Stimulated activated CD8-positive, alpha-beta memory T cell treated with anti-CD3 and anti-CD28 coated beads, Interleukin-7, amount 100 ng/mL, for 1 hour (primary cell): ENCODE measurements at places on chromosomes 2 and 18.

DNA sequence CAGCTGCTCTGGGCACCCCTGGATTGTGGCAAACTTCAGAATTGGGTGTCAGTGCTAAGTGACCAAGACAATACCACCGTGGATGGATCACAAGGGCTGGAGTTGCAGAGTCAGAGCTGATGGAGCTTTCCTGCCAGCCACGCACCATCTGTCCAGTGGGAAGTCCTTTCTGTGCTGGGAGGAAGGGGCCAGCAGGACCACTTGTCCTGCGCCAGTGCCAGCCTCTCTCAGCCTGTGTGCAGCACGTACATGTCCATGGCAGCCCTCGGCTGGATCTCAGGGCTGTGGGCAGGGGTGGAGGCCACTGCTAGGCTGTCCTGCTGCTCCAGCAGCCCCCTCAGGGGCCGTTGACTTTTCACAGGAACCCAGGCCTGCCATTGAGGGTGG is 33.3 kb downstream of the RAB31 start:
- no peak for DNase-seq

DNA sequence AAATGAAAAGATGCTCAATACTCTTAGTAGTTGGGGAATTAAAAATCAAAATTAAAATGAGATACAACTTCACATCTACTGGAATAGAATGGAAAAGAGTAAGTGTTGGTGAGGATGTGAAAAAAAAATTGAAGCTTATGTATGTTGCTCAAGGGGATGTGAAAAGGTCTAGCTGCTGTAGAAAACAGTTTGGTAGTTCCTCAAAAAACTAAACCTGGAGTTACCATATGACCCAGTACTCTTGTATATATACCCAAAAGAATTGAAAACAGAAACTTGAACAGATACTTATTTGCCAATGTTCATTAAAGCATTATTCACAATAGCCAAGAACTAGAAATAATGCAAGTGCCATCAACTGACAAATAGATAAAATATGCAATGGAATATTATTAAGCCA is 208.4 kb downstream of the FIGN start:
- DNase-seq: no peak

DNA sequence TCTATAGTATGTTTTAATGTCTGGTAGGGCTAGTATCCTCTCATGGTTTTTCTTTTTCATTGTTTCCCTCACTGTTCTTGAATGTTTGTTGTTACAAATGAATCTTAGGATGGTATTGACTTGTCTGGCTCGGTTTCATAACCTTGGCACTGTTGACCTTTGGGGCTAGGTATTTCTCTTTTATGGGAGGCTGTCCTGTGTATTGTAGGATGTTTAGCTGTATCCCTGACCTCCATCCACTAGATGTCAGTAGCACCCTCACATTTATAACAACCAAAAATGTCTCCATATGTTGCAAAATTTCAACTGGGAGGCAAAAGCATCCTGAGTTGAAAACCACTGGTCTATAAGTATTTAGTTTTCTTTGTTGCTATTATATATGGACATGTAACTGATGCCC is 7.0 kb upstream of the AOX1 start:
- DNase-seq: no peak

DNA sequence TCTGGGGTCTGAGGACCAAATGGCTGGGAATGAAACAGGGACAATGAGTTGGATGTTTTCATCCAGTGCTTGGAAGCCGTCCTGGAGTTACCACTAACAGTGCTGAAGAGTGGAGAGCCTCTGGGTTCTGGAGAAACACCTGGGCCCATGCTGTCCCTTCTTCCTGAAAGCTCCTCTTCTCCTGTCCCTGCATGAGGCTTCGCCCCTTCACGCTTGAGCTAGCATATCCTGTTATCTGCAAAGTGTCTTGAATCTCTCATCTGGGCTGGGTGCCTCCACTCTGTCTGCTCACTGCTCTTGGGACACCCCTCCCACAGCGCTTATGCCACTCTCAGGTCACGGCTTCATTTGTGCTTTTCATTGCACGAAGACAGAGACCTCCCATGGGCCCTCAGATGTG is 154.5 kb downstream of the MYCN start:
- DNase-seq: no peak

GRCh38 chr2:152223977-152224376 is 48.4 kb upstream of the STAM2 start:
- DNase-seq: no peak

- no peak for DNase-seq
Observed at GRCh38 chr2:185279999-185280398, 458.6 kb upstream of the FSIP2 start.

DNA sequence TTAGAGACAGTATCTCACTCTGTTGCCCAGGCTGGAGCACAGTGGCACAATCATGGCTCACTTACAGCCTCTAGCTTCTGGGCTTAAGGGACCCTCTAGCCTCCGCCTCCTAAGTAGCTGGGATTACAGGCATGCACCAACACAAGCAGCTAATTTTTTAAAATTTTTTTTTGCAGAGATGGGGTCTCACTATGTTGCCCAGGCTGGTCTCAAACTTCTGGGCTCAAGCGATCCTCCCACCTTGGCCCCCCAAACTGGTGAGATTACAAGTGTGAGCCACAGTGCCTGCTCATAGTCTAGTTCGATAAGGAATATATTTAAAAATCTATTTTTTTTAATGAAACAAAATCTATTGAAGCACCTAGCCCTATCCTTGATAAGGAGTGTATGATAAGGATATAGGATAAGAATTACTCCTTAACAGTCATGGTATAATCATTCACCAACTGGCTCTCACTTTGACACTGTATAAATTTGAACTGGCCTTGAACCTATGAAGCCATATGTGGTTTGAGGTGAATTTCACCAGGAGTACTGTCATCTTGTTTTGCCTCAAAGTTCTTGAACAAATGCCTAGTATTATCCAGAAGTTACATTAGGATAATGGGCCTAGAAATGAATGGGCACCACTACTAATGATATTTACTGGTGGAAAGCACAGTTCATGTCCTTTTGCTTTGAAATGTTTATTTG is 71.1 kb downstream of the EXOC6B start:
- DNase-seq: no peak

DNA sequence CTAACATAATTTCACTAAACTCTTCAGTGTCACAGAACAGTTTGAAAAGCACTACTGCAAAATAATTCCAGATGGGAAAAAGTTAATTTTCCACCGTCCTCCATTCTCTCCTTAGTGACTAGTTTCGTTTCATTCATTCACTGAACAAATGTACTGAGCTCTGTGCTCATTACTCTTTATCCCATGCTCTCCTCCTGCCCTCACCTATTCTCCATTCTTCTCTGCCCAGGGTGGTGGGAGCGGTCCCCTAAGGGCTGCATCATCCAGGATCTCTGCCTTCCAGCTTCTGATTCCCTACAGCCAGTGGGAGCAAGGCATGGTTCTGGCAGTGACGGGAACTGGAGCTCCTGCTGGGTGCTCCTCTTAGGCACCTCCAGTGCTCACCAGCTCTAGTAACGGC is 133.9 kb upstream of the TLK1 start:
- DNase-seq: no peak

GRCh38 chr2:214232271-214232670 is 178.6 kb upstream of the VWC2L start:
- DNase-seq: no peak

DNA sequence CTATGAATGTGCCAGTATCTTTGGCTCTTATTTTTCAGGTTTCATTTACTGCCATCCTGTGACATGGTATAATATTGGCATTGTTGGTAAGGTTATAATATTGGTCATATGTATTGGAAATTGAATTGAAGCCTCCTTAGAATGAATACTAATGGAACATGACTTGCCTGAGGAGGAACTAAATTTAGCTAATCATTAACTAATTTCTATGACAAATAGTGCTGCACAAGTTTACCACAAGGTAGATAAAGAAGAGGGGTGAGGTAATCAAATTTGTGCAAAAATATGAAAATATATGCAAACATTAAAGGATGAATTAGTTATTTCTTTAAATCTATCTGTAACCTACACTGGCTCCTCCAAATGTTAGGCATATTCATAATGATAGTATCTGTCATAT is 43.2 kb upstream of the ORC2 start:
- DNase-seq: no peak

- DNase-seq: no peak
Observed at GRCh38 chr2:26185954-26186770, 13.3 kb downstream of the GAREM2 start.

DNA sequence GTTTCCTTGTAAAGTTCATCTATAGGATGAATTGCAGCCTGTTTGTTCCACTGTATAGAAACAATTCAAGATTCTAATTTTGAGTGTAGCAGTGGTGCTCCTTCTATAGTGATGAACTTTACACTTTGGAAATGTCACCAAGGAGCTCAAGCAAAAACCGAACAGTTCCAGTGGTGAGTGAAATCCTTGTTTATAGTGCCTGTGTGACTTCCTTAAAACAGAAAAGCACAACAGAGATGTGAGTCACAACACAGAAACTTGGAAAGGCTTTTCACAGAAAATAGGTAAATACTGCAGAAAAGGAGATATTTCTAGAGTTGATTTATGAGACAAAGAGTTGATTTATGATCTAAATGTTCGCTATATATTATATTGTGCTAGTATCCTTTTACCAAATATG is 482.0 kb downstream of the PTPRM start:
- no peak for DNase-seq

DNA sequence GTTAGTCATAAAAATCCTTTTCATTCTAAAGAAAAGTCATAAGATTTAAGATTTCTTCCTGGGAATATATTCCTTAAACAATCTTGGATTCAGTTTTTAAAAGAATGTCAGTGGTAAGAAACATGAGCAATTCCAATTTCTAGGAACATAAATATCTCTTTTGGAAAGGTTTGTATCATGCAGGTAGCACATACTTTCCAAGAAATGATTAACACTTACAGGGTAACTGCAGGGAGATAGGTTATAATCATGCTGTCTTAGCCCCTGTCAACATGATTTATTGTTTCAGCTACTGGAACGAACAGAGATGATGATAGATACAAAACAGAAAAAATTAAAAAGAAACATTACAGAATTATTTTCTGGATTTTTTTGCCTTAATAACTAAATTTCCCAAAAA is 1537.7 kb downstream of the LRP1B start:
- no peak for DNase-seq

GRCh38 chr2:27407798-27408491 is 1.4 kb downstream of the PPM1G start:
- DNase-seq: no peak

DNA sequence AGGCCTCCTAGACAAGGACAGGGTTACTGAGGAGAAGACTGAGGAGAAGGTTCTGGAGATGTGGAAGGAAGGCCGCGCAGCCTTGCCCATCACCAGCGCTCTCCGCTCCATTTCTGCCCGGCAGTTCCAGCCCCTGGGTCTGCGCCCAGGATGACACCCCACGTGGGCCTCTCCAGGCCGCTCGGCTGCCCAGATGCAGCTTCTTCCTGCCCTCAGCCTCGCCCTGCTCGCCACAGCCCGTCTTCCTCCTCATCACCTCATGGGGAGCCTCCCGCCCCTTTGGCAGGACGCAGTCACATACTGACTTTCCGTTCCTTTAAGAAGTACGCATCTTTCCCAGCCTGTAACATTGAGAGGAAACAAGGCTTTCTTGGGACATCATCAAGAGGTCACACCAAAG is 37.1 kb downstream of the SNTG2 start:
- no peak for DNase-seq

- no peak for DNase-seq
Observed at GRCh38 chr2:236628981-236629605, 59.5 kb downstream of the ACKR3 start.

DNA sequence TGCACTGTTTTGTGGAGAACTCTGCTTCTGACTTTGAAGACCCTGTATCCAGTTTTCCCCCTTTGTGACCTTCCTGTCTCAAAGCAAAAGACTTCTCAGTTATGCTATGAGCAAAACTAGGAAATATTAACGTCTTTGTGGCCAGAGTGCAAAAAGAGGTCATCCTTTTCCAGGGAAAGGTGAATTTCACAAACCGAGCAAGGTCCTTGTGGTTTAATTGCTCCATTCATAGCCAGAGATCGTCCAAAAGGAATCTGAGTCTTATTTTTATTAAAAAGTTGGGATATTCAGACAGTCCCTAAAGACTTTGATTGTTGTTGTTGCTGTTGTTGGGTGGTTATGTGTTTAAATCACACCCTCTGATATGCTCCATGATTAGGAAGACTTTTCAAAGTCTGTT is 77.4 kb downstream of the NAB1 start:
- DNase-seq: no peak

GRCh38 chr2:181605889-181606837 is 50.7 kb downstream of the CERKL start:
- no peak for DNase-seq

DNA sequence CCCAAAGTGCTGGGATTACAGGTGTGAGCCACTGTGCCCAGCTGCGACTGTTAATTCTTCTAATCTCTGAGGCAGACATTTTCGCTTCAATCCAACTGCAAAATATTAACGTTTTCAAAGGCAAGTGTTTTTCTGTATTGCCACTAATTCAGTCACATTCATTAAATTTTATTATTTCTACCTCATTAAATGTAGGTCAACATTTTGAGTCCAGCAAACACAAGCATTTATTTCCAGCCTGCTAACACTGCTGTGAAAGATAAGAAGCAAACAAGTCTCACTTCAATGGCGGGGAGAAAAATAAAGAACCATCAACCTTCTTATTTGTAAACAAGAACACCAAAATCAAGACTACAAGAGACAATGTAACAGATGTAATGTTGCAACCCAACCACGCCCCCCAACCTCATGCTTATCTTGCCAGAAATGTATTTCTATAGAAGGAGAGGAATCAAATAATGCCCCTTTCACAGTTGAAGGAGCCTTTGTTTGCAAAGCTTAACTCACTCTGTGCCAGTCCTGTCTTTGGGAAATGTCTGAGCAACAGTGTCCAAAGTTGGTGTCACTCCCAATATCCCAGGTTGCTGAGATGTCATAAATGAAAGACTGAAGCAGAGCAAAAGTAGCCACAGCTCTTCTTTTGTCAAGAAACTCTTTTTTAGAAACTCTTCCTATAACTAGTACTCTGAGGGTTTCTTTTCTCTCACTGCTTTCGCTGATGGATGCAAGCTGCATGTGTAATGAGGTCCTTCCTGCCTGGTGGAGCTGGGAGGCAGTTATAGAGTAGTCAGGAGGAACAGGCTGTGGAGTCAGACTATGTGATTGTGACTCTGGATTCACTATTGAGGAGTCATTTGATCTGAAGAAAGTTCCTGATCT is 8.6 kb downstream of the DOCK10 start:
- DNase-seq: no peak

DNA sequence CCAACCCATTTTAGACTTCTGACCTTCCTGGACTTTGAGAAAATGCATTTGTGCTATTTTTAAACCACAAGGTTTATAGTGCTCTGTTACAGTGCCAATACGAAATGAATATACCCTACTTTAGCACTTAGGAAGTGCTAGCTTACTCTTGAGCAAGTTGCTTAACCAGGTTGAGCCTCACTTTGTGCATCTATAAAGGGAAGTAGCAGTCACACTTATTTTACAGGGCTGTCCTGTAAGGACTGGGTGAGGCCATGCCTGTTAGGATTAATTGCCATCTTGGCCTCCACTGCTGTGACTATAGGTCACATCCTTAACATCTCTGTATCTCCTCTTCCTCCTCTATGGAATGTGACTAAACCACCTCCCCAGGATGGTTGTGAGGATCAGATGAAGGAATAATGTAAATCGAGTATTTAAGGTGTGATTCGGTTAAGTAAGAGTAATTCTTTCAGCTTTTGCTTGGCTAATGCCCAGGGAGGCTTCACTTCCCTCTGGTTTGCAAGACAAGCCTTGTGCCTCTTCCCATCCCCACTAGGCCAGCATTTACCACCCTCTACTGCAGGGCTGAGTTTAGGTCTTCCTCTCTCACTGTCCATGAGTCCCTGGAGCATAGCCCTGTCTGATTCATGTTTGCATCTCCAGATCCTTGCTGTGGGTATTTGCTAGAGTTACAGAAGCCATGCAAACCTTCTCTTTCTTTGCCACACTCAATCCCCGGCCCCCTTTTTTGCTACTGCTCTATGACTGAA is 341.2 kb downstream of the ZNF521 start:
- no peak for DNase-seq
